ENCODE measurements at places on chromosomes 3 and 15.
A peak's percentile ranks its signal among the peaks of the same experiment; 100 is the strongest.

DNA sequence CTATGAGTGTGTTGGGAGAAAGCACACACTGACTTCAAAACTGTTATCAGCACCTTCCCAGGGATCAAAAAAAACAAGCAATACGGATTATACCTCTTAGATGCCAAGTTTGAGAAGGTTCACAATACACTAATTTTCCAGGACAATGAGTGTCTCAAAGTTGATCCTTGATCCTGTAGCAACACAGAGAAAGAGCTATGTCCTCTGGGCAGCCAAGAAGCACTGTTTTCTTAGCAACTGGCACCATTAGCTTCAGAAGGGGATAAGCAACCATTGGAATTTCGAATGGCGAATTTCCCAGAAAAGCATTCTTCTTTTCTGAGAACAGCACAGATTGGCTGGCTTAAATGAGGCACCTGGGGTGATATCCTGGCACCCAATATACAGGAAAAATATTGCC is 270.3 kb upstream of the RORA start:
- no peak for DNase-seq

- no peak for DNase-seq
These were observed 359.5 kb upstream of the TMCO5A start for GRCh38 chr15:37574985-37575384.

DNA sequence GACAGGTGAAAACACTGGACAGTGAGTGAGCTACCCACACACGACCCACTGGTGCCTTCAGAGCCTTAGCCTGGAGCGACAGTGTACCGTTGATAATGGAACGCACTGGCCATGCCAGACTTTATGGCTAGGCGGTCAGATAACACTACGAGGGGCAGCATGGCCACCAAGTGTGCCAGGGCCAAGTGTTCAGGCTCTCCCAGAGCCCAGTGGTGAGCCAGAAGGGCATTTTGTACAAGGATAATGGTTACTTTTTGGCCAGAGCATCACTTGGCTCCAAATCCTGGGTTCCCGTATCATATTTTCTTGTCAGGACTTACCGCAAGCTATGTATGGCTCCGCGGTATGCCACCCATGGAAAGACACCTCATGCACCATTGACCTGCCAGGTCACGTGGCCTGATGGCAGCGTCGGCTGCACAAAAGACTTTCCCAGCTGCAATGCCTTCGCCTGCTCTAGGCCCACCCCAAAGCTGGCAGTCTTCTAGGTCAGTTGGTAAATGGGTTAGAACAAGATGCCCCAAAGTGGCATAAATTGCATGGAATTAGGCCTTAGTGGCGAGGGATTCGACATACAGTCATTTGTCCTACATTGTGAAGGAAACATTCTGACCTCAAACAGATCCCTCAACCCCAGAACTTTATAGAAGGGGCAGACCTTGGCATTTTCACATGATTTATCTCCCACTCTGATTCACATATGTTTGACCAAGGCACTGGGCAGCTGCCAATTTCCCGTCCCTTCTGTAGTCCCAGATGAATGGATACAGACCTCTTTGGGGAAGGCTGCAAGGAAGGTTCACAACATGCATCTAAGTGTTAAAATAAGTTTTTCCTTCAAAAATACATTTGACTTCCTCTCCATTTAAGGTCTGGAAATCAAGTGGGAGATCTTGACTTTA is 12.2 kb upstream of the SLC28A1 start:
- DNase-seq, result no peak

DNA sequence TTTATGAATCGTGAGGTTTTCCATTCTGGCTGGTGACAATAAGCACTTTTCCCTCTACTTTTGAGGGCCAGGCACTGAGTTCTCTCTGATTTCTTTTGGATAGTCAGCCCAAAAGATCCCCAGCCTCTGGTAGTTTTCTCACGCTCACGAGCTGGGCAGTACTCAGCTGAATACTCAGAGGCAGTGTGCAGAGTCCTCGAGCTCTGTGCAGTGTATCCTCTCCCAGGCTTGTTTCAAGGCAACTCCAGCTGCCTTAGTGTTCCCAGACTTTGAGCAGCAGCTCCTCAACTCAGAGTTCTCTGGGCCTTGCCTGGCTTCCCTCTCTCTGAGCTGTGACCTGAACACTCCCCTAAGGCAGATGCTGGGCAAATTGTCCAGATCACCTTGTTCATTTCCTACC is 59.1 kb upstream of the IQSEC1 start:
- DNase-seq, result no peak

GRCh38 chr15:75732809-75733451 is 20.3 kb upstream of the CSPG4 start:
- peak; percentile 84 for DNase-seq

- no peak for DNase-seq
These were observed 57.8 kb downstream of the NEK10 start for GRCh38 chr3:27311400-27311799.

- DNase-seq, result no peak
These were observed 288.7 kb upstream of the ADAMTS9 start for GRCh38 chr3:64976456-64976855.

- no peak for DNase-seq
These were observed 6.3 kb downstream of the TBL1XR1 start for GRCh38 chr3:177190756-177191681.

- peak; percentile 22 for DNase-seq
These were observed 427 bp downstream of the MBD4 start for GRCh38 chr3:129439226-129439816.

DNA sequence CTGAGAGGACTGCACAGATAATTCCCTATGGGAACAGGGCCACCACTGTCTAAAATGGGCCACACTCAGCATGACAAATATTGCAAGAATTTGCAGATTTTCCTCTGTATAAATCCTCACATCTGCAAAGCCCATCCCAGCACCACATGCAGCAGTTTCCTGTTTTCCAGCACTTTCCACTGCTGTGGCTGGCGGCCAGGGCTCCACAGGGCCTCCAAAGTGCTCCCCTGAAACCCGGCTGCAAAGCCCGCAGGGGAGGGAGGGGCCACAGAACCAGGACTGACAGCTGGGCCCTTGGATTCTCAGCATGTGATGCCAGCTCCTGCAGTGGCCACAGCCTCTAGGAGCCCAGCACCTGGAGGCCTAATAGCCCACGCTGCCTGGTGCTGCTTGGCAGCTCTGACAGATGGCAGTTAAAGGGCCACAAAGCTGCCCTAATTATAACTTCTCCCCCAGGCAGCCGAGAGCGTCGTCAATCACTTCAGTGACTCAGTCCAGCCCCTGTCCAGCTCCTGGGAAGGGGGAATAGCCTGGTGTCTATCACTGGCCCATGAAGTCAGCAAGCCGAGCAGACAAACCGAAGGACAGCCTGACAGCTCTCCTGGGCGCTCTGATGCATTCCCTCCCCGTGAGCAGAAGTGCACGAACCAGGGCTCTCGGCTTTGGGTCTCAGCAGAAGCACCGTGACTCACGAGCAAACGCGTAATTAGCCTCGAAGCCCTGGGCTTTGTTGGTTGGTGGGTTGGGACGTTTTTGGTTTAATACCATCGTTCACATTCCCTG is 4.7 kb downstream of the LRRC15 start:
- peak; percentile 59 for DNase-seq

GRCh38 chr15:72387741-72388140 is 10.4 kb upstream of the TMEM202 start:
- no peak for DNase-seq

GRCh38 chr15:100947760-100948429 is 28.7 kb downstream of the LRRK1 start:
- DNase-seq, result no peak

- DNase-seq, result no peak
These were observed 11.4 kb downstream of the KLF15 start for GRCh38 chr3:126345641-126346460.

DNA sequence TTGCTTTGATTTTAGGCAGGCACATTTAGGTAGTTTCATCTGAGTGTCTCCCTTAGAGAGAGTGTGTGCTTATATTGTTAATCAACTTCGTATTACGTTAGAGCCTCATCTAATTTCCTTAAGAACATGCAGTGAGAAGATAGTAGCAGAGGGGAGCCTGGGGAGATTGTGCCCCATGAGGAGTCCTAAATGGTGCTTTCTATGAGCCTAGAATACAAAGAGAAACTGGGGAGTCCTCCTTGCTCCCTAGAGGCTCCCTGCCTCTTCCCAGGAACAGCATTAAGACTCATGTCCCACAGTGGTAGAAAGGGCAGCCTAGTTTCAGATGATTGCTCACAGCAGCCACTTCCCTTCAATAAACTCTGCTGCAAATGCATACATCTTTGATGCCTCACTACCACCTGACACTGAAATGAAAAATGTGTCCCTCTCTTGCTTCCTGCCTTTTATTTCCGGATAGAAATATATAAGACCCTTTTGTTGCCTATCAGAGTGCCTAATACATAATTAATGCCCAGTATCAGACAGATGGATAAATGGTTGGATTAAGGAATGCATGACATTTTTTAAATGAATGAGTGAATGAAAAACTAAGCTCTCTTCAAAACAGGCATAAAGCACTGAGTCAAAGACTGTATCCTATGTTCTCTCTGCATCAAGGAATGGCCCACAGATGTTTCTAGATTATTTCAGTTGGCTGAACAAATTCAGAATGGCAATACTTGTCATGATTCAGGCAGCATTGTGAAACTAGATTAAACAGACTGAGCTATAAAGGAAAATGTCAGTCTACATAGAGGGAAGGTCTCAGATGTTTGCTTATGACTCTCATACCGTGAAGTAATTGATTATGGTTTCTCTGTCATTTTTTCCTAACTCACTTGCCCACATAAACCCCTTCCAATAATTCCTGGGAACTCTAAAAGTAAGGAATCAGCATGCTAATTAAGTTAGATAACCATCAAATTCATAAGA is 362.1 kb downstream of the LRRC3B start:
- DNase-seq, result no peak

GRCh38 chr3:106007512-106007911 is 138.7 kb upstream of the CBLB start:
- no peak for DNase-seq

GRCh38 chr3:181726351-181727330 is 14.9 kb downstream of the SOX2 start:
- peak; percentile 48 for DNase-seq

DNA sequence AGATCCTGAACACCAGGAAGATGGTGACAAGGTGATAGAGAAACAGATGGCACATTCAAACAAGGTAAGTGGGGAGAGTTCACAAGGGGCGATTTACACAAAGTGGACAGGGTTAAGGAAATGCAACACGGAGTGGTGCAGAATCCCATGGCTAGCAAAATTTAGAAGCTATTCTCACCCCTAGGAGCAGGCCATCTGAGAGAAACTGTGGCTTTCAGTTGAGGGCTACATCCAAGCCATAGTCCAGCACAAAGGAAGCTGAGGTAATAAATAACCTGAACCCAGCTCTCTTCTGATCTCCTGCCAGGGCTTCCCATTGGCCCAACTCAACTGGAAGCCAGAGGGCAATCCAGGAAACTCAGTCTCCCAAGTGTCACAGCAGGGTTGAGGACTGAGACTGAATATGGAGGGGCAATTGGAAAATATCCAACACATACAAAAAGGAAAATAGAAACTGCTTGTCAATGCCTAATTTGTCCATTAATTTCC is 1.2 kb upstream of the ZNF445 start:
- DNase-seq, result no peak

- no peak for DNase-seq
These were observed 2.2 kb downstream of the ICE2 start for GRCh38 chr15:60476713-60477112.

DNA sequence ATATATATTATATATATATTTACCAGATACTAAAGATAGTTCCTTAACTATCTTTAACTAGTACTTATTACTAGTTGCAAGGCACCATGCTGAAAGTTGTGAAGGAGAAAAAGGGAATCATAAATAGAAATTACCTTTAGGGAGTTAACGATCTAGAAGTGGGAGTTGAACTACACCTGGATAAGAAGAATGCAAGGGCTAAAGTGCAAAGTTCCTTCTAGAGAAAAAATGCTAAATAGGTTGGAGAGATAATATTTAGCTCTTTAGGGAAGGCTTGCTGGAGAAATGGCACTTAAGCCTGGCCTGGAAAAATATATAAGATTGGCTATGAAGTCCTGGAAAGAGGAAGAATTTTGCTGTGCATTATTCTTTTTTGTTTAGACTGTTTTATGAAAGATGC is 130.6 kb upstream of the IGSF10 start:
- DNase-seq, result no peak

DNA sequence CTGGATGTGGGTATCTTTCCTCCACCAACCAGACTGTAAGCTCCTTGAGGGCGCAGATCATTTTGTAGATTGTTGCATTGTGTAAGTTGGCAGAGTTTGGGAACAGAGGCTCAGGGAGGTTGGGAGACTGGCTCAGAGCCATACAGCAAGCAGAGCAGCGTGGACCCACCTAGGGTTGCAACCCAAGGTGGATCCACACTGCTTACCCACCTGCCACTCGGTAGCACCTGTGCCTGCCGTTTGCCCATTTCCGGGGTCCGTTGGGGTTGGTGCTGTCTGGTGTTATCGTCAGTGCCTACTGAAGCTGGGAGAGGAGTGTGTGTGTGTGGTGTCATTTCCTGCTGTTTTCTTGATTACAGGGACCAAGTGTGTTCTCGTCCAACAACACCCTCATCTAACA is 19.0 kb downstream of the SMAD6 start:
- DNase-seq, result no peak

DNA sequence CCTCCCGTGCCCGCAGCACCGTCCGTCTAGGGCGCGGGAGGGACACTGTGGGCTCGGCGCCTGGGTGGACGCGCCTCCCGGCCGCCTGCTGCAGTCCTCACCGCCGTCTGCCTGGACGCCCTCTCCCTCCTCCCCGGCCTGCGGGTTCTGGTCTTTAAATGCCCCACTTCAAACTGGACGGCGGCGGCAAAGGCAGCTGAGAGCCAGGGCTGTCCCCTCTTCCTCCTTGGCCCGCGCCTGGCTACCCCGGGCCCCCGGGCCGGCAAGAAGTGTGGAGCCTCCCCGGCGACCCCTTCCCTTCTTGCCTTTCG is 426 bp downstream of the CBLB start:
- peak; percentile 71 for DNase-seq

- DNase-seq, result no peak
These were observed 35.7 kb upstream of the LCTL start for GRCh38 chr15:66601521-66601920.

- DNase-seq, result no peak
These were observed 10.0 kb downstream of the ATP13A3 start for GRCh38 chr3:194476784-194477183.

GRCh38 chr3:71784914-71785531 is at the start of gene PROK2:
PROK2 (minus strand) TSS chr3:71785148; CDS start chr3:71785052, 96 bp downstream.
- peak; percentile 31 for DNase-seq

- no peak for DNase-seq
These were observed 48.2 kb downstream of the FEM1B start for GRCh38 chr15:68325726-68326125.

DNA sequence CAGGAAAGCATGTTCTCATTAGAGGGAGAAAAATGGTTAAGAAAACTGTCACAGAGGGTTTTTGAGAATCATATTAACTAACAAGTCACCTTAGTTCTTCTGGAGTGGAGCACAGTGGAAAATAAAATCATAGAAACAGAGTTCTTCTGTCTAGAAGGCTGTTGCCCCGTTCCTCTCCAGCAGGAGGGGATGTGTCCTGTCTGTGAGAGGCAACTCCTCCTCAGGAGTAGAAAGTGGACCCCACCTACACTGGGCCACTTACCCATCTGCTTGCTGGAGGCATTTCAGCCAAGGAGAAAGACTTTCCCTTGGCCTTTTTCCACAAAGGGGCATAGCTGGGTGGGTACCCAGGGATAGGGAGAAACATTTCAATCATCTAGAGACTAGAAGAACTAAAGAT is 106.6 kb downstream of the SSR3 start:
- peak; percentile 45 for DNase-seq

Measured in BE2C (cell line).